ENCODE measurements at places on chromosomes 2 and 18.

DNA sequence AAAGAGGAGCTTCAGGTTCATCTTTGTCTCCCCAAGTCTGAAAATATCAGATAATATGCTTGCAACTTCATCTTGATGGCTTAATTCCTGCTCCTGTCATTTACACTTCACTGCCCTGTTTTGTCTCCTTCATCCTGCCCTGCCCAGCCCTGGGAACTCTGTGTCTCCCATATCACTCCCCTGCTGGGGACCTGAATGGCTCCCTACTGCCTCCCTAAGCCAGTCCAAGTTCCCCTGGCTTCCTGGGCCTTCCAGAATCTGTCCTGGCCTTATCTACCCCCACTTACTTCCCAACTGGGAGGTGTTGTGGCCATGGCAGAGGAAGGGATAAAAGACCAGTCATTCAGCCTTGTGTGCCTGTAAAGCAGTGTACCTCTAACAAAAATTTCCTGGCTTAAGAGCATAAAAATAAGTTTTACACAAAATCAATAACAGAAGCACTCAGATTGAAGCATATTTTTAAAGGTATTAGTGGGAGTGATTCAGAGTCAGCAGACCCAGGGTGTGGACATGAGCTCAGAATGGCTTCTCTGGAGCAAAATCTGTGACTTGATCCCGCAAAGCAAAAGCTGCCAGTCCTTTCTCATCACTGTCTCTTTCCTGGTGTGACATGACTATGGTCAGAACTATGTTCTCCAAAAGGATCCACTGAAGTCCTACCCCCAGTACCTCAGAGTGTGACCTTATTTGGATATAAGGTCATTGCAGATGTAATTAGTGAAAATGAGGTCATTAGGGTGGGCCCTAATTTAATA, 59.1 kb downstream of the INO80C start:
- DNase-seq, result no peak

DNA sequence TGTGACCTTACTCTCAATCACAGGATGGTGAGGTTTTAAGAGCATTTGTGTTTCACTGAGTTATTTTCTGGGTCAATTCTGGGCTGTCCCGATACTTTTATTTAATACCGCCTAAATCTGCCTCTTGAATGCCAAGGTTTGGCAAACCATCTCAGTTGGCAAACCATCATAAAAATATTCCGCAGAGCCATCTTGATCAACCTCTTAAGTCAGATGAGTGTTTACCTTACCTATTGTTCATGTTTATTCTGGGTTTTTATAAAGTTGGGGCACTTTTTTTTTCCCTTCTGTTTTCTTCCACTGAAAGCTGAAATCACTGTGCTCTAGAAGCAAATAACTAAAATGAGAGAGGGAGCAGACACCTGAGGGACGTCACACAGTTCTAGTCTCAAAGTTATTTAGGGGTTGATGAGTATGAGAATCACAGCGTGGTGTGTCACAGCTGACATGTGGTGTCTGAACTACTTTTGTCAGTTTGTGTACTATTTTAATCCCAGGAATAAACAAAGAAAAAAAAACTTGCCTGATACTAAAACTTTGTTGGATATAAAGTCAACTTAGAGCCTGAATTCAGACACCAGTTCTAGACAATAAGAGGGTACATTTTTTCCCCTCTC, 48.6 kb downstream of the ETAA1 start:
- DNase-seq, result no peak

DNA sequence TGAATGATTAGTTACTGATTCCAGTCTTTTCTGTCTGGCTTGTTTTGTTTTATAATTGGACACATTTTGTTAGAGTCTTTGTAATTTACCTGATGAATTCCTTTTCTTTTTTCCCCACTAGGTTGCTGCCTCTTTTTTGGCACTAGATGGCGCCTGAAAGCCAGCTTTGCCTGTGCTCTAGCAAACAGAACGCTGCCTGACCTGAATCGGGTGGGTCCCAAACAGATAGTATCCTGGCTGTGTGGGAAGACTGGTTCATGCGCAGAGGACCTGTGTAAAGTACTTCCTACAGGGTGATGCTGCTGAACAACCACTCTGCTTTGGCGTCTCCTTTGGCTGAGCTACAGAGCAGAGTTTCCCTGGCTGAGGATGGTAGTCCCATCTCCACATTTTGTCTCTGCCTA, 288.2 kb downstream of the IKZF2 start:
- no peak for DNase-seq

GRCh38 chr2:172905937-172906811, 169.5 kb upstream of the MAP3K20 start:
- no peak for DNase-seq

- no peak for DNase-seq
Measured at GRCh38 chr18:50886929-50887328, 8.0 kb downstream of the ME2 start.

GRCh38 chr2:184906709-184907108, 308.4 kb downstream of the ZNF804A start:
- no peak for DNase-seq

DNA sequence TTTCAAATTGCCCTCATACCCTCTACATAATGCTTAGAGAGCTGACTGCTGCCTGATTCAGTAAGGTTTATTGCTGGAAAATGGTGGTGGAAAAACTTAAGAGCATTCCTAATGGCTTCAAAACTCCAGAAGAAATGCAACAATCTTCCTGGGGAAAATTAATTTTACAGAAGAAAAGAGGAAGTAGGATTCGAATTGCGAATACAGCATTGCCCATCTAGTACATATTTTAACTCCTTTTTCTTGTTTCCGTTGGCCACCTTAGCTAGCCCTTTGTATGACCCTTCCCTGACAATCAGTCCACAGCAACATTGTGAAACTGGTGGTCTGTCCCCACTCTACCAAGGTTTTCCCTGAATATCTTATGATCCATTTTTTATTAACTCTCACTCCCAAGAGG, 224.7 kb downstream of the MTX2 start:
- DNase-seq, result no peak

- no peak for DNase-seq
Measured at GRCh38 chr18:27966881-27967280, 210.0 kb downstream of the CDH2 start.

GRCh38 chr18:78069784-78070664, 820.4 kb downstream of the GALR1 start:
- DNase-seq, result peak; percentile 14

GRCh38 chr2:3672861-3673678, 15.1 kb downstream of the ALLC start:
- DNase-seq, result no peak

GRCh38 chr2:184004948-184005672, 593.2 kb upstream of the ZNF804A start:
- no peak for DNase-seq

DNA sequence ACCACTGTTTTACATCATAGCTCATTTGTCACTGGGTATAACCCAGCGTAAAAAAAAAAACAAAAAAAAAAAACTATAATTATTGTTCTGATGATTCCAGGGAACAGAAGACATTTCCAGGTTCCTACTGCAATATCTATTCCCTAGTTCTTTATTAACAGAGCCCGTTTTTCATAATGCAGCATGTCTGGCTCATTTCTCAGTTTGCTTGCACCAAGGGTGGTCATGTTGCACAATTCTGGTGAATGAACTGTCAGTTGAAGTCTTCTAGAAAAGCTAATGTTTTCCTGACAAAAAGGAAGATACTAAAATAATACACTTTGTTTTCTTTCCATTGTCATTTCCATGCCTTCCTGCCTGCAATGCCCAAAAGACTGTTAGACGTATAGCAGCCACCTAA, 180.1 kb downstream of the RDH14 start:
- DNase-seq, result no peak

- DNase-seq, result no peak
Measured at GRCh38 chr18:45012286-45012685, 331.6 kb downstream of the SETBP1 start.

DNA sequence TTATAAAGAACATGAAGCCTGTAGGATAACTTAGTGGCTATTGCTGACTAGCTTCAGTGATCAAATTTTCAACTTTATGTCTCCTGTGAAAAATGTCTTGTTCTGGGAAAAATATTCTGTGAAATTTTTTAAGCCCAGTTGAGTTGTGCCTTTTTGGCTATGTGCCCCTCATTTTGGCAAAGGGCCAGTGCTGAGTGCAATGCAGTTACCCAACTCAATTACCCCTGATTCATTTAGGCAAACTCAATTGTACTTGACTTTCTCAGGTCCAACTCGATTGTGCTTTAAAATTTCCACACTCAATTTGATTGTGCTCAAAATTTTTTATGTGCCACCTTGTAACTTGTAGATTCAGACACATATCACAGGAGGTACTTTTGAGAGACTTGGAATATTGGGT, 548.8 kb upstream of the NRP2 start:
- DNase-seq, result no peak

GRCh38 chr2:20052229-20052851, 912 bp upstream of the LAPTM4A start:
- no peak for DNase-seq

DNA sequence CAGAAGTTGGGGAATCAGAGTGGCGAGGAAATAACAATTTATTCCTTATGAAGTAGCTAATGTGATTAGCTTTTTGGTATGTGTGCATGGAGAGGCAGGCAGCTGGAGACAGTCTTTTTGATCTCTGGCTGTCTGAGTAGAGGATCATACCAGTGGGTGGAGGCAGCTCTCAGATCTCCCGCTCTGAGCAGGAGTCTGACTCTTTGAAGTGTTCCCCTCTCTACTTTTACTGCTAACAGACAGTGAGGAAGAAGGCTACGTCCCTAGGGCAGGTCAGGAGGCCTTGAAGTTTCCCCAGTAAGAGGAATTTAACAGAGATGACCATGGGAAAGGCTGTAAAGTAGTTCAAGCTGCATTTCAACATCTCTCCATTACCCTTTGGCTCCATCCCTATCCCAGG, 111.9 kb upstream of the REG3A start:
- no peak for DNase-seq

- no peak for DNase-seq
Measured at GRCh38 chr2:155033652-155034051, 335.2 kb downstream of the KCNJ3 start.

GRCh38 chr2:117686699-117687098, 127.8 kb upstream of the DDX18 start:
- no peak for DNase-seq

DNA sequence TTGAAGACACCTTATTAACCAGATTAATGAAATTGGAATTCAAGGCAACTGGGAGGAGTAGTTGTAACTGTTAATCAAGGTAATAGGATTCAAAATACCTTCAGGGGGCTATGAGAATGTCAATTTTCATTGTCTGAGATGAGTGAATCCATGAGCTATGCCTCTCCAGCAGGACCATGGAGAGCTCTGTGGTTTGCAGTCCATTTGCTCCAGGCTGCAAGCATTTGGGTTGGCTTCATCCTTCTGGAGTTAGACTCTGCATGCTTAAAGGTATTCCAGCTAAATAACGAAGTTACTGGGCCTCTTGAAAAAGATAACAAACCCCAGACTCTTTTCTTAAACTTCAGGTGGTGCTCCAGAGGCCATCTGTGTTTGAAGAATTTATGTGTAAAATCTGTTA, 207.1 kb upstream of the SLC8A1 start:
- no peak for DNase-seq

GRCh38 chr18:61833978-61834377, 58.8 kb downstream of the RNF152 start:
- no peak for DNase-seq

DNA sequence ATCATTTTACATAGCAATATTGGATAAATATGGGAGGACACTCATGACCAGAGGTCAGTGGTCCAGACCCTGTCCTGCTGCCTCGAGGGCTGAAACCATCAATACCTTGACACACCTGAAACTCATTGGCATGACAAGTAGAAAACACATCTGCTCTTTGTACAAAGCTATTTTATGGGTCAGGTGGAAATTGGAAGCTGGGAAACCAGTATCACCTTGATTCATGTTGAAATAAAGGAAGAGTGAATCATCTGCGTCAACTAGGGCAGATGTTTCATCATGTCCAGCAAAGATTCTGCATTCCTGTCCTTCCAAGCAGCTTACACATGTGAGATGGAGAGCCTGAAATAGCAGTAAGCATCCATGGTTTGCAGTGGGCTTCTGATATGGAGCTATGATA, 80.0 kb upstream of the ERBB4 start:
- no peak for DNase-seq

DNA sequence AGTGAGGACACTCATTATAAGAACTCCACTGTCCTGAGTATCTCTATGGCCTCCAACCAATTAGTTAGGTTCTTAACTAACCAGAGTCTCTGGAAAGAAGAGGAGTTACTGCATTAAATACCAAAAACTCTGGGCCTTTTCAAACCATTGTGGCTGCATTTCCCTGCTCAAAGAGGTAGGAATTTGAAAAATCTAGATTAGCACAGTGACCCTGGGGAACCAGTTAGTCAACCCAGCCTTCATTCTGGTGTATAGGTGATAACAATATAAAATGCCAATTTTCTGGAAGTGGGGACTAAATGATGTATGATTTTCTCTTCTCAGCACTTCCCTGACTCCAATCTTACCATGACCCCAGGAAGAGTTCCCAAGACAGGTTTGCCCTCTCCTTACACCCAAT, 287.8 kb upstream of the SETBP1 start:
- no peak for DNase-seq

- DNase-seq, result no peak
Measured at GRCh38 chr18:3088449-3088848, 75.5 kb upstream of the LPIN2 start.

DNA sequence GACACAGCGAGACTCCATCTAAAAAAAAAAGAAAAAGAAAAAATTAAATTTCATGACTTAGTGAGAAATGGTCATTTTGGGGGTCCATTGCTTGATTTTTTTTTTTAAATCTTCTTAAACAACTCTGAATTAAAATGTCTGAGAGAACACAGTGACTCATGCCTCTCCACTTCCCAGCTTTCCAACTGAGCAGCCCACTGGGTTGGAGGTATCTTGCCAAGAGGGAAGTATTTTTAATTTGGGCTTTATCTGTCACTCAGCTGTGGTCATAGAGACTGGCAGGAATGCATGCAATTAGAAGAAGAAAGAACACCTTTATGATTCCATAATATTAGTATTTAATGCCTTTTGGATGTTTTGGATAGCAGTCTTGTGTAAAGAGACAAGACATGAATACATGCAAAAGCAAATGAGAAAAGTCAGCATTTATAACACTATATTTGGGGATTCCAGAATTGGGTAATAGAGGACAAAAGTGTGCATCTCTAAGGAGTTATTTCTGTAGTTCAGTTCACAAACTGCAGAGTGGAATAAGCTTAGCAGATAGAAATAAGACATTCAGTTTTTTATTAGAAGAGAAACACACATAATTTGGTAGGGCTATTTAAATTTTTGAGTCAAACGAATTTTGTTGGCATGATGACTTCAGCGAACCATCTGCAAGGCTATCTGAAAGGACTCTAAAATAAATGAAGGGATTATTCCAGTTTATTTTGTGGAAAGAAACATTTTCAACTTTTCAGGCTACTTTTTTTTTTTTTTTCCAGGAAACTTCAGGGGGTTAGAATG, 254.8 kb downstream of the TGIF1 start:
- DNase-seq, result no peak

GRCh38 chr2:174881678-174882077, 117.4 kb upstream of the CHRNA1 start:
- DNase-seq, result no peak

DNA sequence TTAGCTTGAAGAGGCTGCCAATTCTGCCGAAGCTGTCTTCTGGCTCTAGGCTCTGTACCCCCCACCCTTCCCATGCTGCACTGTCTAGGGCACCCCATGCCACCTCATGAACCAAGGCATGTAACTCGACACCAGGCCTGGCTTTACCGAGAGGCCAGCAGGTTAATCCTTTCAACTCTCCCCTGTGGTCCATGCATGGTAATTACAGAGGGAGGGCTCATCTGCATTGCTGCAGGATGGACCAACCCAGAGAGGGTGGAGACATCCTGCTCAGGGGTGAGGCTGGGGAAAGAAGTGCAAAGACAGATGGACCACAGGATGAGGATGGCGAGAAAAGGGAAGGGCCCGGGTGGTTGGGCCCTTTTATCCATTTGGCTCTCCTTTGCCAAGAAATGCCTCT, 65.8 kb downstream of the KCTD1 start:
- DNase-seq, result no peak
